Stimulated activated CD4-positive, alpha-beta T cell treated with anti-CD3 and anti-CD28 coated beads, Interleukin-1b, Interleukin-23, amount 100 ng/mL, for 1 hour (primary cell): ENCODE measurements at places on chromosomes 16 and 17.

DNA sequence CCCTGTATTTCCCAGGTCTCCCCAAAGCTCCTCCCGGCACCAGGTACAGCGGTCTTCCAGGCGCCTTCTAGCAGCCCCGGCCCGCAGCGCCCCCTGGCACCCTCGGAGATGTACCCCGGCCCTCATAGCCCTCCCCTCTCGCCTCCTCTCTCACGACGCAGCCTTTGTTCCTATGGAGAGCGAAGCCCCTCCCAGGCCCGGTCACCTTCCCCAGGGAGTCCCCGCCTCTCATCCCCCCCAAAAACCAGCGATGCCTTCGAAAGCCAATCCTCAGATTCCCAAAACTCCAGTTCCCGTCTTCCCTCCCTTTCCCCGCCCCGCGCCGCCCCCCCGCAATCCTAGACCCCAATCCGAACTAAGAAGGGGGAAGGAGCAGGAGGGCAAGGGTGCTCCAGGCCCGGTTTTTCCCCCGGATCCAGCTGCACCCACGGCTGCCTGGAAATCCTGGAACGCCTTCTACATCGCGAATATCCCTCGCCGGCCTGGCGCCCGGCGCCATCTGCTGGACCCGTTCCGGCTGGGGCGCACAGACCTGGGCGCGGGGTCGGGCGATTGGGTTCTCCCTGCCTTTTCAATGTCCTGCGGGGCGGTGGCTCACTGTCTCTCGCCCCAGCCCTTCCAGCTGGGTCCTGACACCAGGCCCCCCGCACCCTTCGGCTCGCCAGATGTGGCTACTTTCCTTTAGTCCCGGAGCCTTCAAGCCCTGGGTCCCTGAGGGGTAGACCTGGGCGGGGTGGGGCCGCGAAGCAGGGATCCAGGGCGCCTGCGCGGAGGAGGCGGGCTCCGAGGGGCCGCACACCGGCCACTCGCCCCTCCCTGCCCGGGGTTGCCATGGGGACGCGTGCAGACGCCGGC lies at the start of gene DNAH2:
Gene DNAH2, plus strand, starts transcription at position 844 of the 855 bp plus-strand sequence. CDS start 1,991 bp downstream, outside the sequence.
- DNase-seq: no peak

- no peak for DNase-seq
These were observed 127.2 kb downstream of the AXIN2 start for GRCh38 chr17:65434251-65434650.

DNA sequence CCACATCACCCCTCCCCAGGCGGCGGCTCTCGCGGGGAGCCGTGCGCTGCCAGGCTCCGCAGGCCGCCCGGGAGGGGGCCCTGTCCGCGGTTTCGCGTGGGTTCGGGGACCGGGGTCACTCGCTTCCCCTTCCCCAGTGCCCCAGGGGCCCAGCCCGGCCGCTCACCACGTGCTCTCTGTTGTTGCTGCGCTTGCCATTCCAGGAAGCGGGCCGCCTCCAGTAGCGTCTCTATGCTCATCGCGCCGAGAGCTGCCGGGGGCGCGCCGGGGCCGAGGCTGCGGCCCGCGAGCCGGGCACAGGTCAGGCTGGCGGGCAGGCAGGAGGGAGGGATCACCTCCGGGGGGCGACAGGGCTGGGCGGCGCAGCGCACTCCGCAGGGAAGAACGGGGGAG lies 390 bp downstream of the MNT start:
- DNase-seq: no peak

- peak; percentile 74 for DNase-seq
These were observed 6.8 kb upstream of the MEAK7 start for GRCh38 chr16:84511180-84511800.

DNA sequence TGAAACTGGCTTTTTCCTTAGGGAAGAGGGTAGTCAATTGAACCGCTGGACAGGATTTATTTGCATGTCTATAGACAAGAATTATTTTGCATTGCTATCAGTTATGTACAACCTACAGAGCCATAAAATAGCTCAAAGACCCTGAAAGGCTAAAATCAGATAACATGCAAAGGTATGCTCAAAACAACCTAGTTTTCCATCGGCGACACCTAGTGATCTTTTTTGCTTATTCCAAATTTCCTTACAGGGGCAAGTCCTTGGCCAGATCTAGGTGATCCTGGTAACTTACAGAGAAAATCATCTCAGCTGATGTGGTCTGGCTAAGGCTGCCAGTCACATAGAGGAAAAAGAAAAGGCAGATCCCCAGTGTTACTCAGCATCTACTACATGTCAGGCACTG lies 141.2 kb upstream of the RPL38 start:
- DNase-seq: no peak

DNA sequence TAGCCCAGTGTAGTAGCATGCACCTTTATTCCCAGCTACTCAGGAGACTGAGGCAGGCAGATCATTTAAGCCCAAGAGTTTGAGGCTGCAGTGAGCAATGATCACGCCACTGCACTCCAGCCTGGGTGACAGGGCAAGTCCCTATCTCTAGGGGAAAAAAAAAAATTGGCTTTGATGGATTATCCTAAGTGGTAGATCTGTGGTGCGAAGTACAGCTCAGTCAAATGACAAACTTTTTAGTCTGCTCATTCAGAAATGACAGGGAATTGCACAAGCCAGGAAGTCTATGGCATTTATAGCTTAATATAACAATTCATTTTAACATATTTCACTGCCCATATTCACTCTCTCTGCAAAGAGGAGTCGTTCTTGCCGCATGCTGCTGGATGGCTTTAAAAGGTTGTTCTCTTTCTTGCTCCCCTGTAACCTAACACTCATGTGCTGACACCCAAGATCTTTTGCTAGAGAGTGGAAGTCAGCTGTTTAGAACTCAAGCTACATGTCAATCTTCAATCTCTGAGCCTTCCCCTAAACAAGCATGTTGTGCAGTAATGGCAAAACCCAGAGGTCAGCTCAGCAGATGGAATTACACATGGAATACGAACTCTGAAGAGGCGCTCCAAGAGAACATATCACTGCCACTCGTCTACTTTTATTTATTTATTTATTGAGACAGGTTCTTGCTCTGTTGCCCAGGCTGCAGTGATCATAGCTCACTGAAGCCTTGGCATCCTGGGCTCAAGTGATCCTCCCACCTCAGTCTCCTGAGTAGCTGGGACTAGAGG lies 32.8 kb downstream of the RNF157 start:
- no peak for DNase-seq

DNA sequence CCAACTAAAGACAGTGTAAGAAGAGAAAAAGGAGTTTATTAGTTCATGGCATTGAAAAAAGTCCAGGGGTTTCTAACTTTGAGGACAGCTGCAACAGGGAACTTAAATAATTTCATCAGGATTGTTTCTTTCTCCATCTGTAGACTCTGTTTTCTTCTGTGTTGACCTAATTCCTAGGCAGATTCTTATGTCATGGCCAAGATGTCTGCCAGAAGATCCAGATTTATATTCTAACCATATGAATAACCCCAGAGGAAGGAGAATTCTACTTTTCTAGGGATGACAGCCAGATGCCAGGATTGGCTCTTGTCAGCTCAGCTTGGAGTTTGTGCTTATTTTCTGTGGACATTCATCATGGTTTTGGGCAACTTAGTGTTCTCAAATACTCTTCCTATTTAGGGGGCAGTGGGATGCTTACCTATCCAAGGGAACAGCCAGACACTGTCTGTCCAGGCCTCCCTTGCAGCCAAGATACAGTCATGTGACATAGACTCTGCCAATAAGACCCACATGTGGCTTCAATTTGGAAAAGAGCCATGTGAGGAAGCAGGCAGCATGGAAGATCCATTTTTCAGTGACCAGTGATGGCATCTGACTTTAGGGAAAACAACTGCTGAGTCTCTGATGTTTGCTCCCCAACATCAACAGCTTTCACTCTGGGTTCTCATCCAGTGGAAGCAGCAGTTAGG lies 18.2 kb downstream of the PCTP start:
- DNase-seq: no peak

DNA sequence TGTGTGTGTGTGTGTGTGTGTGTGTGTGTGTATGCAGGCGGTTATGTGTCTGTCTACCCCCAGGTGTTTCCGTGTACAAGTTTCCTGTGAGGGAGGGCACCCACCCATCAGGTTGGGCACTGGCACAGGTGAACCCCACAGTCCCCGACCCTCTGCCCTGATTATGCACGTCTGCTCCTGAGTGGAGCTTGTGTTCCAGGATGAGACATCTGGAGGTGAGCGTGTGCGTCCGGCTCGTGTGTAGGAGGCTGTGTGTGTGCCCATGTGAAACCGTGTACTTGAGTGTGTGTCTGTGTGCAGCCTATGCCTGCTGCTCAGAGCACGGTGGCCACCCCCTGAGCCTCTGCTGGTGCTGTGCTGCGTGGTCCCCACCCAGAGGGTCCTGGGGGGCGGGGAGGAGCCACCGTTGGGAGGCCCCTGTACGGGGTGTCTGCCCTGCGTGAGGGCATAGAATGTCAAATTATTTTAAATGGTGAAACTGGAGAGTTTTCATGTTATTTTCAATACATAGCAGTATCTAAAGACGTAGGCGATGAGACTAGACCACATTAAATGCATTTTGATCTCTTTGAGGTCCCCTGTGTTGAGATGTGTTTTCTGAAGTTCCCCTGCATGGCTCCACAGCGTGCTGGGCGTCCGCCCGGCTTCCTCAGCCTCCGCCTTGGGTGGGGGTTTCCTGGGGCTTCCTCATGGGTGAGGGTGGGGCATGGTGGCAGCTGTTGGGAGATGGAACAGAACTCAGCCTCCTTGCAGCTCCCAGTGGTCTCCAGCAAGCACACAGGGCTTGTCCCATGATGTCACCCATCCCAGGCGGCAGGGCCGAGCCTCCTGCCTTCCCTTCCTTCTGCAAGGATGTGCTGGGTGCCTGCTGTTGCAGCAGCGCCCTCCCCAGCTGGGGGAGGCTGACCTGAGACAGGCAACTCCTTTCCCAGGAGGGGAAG lies 43.4 kb downstream of the KCNJ12 start:
- peak; percentile 14 for DNase-seq

DNA sequence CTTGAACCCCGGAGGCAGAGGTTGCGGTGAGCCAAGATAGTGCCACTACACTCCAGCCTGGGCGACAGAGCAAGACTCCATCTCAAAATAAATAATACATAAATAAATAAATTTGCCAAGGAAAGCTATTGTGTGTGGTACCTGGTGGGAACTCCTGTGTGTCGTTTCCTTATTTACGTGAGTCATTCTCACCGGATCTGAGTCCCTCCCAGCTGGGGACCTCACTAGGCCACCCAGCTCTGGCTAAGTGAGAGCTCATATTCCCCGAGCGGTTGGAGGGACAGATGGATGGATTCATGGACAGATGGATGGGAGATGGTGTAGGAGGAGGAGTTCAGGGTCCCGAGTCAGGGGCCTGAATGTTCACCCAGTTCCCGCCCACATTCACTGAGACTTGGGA lies 22.9 kb upstream of the C1QL1 start:
- DNase-seq: no peak

DNA sequence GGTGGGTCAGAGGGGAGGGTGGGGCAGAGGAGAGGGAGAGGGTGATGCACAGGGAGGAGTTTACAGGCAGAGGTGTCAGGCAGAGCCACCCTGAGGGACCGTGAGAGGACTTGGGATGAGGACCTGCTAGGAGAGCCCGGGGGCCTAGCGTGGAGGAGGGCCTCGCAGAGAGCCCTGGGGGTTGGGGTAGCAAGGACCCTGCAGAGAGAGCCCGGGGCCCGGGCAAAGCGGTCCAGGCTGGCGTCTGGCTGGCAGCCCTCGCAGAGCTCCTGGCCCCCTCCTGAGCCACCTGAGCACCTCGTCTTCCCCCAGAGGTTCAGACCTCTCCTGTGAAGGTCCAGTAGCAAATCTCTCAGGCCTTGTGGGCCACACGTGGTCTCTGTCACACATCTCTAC lies 42.0 kb upstream of the ZNF469 start:
- DNase-seq: no peak

- no peak for DNase-seq
These were observed 403.4 kb downstream of the CDH11 start for GRCh38 chr16:64718486-64718885.

DNA sequence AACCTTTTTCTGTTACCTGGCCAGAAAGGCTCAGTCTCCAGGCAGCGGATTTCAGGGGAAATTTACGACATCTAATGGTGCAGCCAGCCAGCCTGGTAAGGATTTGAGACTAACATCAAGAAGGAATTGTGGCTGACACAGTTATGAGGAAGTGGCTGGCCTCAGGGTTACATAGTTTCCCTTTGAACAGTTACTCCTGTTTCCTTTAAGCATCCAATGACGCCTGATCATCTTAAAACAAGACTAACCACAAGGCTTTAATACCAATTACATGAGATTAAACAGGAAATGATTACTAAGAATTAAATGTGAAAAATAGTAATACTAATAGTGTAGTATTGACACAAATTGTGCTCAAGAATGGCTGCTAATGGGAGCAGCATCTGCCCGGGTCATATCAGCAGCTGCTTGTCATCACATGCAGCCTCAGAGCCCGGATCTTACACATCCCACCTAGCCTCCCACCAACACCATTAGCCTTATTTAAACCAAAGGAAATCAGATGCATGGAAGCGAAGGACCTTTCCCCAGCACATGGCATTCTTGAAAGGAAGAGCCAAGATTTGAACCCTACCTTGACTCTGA lies 431.8 kb downstream of the PMP22 start:
- no peak for DNase-seq

- no peak for DNase-seq
These were observed 1.4 kb downstream of the MRPS7 start for GRCh38 chr17:75263055-75263454.

DNA sequence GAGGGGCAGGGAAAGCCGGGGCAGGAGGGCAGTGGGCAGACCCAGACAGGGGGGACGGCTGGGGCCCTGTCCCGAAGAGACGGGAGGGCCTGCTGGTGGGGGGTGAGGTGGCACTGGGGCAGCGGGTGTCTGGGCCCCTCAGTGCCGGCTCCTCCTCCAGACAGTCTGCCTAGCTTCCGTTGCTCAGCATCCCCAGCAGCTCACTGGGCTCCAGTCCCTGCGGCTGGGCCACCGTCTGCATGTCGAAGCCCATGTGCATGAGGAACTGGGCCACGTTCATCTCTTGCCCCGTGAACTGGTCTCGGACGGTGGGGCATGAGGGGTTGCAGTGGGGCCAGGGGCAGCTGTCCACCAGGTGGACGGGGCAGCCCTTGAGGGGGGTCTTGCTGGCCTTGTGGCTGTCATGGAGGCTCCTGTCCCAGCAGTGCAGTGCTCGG lies 5.8 kb upstream of the MYADML2 start:
- DNase-seq: no peak

- no peak for DNase-seq
These were observed 74.5 kb upstream of the RCVRN start for GRCh38 chr17:9979463-9979995.

DNA sequence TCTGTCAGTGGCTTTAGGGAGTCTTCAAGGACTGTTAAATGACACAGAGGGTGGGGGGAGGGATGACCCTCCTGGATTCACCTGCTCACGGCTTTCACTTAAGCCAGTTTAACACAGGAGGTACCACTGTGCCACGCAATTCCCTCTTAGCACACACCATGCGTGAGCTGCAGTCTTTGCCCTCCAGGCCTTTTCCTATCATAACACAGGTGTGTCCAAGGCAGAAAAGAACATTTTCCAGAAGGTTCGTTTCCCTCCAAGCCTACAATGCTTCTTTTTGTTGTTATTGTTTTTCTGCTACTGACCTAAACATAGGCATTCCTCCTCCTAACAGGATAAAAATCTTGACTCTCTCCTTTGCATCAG lies 1.1 kb downstream of the ZFHX3 start:
- DNase-seq: no peak
